ENCODE measurements at places on chromosomes 2 and 18. TPM values are rescaled to one million over a fixed set of nuclear protein-coding genes. Genes with fewer than 3 reads are reported as not detected.

Gene BCL2L11
- total RNA-seq = 36.0 TPM

Gene CRACDL
- 2.0 TPM for total RNA-seq

Gene COL6A3
- 4.1 TPM for total RNA-seq

Gene TNFRSF11A
- 0.08 TPM for total RNA-seq

Gene CMPK2
- total RNA-seq = 3.0 TPM

Gene HS6ST1
- 15.2 TPM for total RNA-seq

Gene LINC00305
- not detected for total RNA-seq

Gene EGR4
- total RNA-seq = not detected

Gene EFEMP1
- total RNA-seq = not detected

Gene TBR1
- total RNA-seq = not detected

Gene LOXHD1
- total RNA-seq = 0.39 TPM

Gene VAMP5
- total RNA-seq = 24.7 TPM

Gene B4GALT6
- total RNA-seq = not detected

Gene DDX18
- total RNA-seq = 129 TPM

Gene TUBA4A
- 143 TPM for total RNA-seq

Gene NEU2
- total RNA-seq = not detected

Gene UGT1A3
- not detected for total RNA-seq

Gene MYL1
- total RNA-seq = not detected

Gene FSHR
- not detected for total RNA-seq

Gene RNF152
- total RNA-seq = 0.19 TPM

Gene LIMS2
- 10.1 TPM for total RNA-seq

Gene RBKS
- total RNA-seq = 1.8 TPM

Gene REG3A
- total RNA-seq = not detected

Gene FEV
- total RNA-seq = not detected

Gene PLCL1
- 8.8 TPM for total RNA-seq

Gene CCDC148
- total RNA-seq = not detected

Gene SCYGR4
- total RNA-seq = not detected

Gene HOXD12
- not detected for total RNA-seq

Gene TSGA10
- total RNA-seq = 32.1 TPM

Gene PLEKHH2
- total RNA-seq = 6.4 TPM

Gene CLEC4F
- total RNA-seq = not detected

Gene TANC1
- total RNA-seq = 0.13 TPM

Gene FBXO36
- 1.2 TPM for total RNA-seq

Gene DNAJC5G
- not detected for total RNA-seq

Gene KCNIP3
- not detected for total RNA-seq

Gene DOK6
- not detected for total RNA-seq

Gene SNED1
- total RNA-seq = 91.8 TPM

Gene AKAIN1
- not detected for total RNA-seq

Gene ITGB6
- total RNA-seq = not detected

Gene VWC2L
- not detected for total RNA-seq

Gene RAPH1
- 1.7 TPM for total RNA-seq

Gene IL1B
- not detected for total RNA-seq

Gene DAW1
- total RNA-seq = not detected

Gene BUB1
- total RNA-seq = 4.0 TPM

Gene PTPRN
- not detected for total RNA-seq

Gene UGT1A8
- total RNA-seq = not detected

Gene PRKAG3
- total RNA-seq = not detected

Gene SERPINB12
- not detected for total RNA-seq

Gene SPC25
- not detected for total RNA-seq

Gene NCK2
- 119 TPM for total RNA-seq

Gene GMCL1
- 37.7 TPM for total RNA-seq

Gene SERPINB10
- total RNA-seq = not detected

Gene NDUFS1
- 69.9 TPM for total RNA-seq

Gene LONRF2
- not detected for total RNA-seq

Gene ACVR1C
- total RNA-seq = 4.7 TPM

Gene RBBP8
- 2.3 TPM for total RNA-seq

Gene ACMSD
- not detected for total RNA-seq

Gene LIMS4
- total RNA-seq = not detected
